Effector CD8-positive, alpha-beta T cell (primary cell): ENCODE measurements at places on chromosomes 6 and 20.

DNA sequence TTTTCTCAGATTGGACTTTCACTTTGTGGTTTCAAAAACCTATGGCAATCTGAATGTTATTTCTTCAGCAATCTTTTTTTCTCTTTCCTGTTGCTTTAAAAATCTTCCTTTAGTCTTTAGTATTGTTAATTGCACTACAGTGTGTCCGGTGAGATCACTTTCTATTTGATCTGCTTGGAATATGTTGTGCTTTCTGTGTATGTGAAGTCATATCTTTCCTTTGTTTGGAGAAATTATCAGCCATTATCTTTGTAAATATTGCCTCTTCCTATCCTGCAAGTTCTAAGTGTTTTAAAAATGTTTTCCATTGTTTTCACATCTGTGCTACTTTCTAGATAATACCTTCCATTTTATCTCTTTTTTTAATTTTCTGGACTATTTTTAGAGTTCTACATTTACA lies 171.4 kb upstream of the PRSS16 start:
- DNase-seq, result no peak

GRCh38 chr6:5241252-5241651 lies 19.5 kb downstream of the LYRM4 start:
- no peak for DNase-seq

GRCh38 chr6:44265722-44266233 lies 427 bp upstream of the NFKBIE start:
- DNase-seq, result no peak

- DNase-seq, result no peak
These were observed 177.9 kb downstream of the COL9A1 start for GRCh38 chr6:70124882-70125545.

DNA sequence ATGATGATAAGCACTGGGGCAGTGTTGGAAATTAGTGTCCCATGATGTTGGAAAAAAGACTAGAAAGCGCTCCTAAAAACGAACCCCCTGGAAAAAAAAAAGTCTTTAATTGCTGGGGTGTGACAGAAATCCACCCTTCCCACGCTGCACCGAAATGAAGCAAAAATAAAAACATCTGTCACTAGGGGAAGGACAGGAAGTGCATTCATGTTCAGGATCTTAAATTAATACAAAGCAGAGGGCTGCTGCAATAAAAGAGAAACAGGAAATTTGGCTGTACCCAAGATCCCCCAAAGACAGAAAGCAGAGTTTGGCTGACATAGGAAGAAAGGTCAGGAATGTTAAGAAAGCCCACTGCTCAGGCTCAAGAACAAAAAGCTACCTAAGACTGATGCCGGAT lies 333.9 kb downstream of the TBC1D32 start:
- DNase-seq, result no peak

GRCh38 chr6:68633972-68634725 lies 933 bp upstream of the ADGRB3 start:
- DNase-seq, result no peak

GRCh38 chr20:41200446-41201202 lies 63.3 kb downstream of the PLCG1 start:
- no peak for DNase-seq

GRCh38 chr6:112041535-112041934 lies 12.4 kb upstream of the CCN6 start:
- DNase-seq, result no peak

DNA sequence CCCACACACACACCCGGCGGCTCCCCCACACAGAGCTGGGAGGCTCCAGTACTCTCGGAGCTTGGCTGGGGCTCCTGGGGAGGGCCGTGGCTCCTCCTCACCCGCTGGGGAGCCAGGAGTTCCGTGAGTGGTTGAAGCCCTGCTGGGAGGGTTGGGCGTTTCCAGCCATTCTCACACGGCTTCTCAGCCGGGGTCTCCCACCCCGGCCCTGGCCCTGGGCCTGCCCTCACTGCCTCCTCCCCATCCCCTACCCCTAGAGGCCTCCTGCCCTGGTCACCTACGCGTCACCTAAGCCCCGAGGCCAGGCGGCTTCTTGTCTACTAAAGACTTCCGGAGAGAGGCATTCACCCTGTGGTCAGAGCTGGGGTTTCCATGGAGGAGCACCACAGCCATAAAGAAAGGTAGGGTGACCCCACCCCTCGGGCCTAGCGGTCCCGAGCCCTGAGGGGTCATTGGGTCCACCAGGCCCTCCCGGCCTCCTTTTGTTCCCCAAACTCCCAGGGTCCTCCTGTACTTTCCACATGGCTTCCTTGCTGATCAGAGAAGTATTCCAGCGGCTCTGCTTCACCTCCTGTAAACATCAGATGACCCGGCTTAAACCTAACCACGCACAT lies 99.3 kb downstream of the TTLL2 start:
- DNase-seq, result no peak

DNA sequence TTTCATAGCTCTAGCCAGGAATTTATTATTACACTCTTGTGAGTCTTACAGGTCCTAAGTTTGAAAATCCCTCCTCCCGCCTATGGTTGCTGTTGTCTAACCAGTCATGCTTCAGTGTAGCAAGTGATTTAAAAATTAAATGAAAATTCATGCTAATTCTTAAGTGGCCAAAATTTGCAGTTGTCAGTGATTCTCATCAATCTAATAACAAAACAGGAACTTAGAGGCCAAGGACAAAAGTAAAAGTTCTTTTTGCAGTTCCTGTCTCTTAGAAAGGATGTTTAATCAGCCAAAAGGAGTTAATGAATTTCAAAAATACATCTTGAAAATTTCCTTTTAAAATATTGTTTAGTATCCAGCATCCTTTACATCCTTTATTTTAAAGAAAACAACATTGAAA lies 36.3 kb downstream of the VTA1 start:
- no peak for DNase-seq

GRCh38 chr6:35512740-35513139 lies at the start of gene TULP1:
TSS of gene TULP1 (minus strand) at chr6:35512896. CDS start at chr6:35512858, 38 bp downstream.
- DNase-seq, result no peak

DNA sequence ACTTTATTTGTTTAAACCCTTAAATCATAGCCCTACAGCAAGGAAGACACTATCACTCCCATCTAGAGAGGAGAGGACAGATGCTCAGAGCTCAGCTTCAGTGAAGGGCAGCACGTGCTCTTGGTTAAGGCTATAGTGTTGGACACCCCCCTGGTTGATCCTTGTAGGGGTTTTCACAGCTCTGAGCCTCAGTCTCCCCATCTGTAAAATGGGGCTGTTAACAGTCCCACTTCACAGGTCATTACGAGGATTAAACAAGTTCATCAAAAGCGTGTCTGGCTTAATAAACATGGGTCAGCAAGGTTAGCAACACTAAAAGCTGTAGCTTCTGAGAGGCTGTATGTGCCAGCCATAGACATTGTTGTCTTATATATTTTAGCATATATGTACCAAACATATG lies 82.4 kb downstream of the NFATC2 start:
- no peak for DNase-seq

GRCh38 chr20:24418731-24419130 lies 50.7 kb upstream of the SYNDIG1 start:
- no peak for DNase-seq

DNA sequence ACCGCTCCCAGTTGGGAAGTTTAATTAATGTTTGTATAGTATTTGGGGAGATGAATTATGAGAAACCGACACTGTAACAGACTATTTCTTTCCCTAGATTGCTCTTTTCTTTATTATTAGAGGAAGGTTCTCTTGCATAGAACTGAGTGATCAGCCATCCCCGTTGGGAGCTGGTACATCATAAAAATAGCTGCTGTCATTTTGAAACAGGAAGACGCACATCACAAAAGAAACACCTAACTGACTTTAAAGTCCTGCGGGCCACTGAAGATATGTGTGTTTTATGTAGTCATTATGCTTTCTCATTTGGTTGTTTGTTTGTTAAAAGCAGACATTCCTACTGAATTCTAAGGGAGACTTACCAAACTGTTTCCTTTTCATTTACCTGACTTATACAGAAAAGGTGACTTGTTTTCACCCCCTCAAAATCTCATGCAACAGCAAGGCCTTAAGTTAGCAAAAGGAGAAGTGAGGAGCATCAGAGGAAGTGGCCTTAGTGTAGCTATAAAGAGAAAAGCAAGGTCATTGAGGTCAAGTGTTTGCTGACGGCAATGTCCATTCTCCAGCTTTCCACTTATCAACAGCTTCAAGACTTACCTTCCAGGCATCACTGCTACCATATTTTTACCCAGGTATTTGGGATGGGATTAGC lies 91.0 kb downstream of the PKHD1 start:
- DNase-seq, result no peak

DNA sequence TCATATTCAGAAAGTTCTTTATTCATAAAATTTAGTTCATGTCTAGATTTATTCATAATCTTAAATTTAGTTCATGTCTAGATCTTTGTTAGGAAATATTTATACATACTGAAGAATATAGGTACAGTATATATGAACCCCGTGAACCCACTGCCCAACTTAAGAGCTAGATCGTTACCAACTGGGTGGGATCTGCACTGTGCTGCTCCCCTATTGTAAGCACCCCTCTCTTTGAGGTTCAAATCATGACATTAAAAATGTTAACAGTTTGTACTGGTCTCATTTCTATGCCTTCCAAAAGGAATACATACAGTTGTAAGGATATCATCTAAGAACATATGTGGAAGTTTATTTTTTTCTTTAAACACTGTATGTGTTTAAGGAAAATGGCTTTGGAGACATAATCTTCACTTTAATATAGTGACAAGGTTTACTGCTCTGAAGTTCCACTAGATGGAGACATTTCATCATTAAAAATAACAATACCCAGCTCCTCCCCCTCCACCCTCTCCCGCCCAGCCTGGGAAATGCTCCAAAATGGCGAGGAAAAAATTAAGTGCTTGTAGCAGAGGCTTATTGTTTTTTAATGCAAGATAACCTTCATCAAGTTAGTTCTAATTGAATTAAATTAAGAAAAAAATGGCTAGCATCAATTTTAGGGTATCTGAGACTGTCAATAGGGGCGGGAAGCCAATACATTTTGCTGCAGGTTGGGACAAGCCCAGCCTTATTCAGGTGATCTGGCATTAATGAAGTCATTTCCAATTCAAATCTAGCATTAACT lies 104.1 kb upstream of the TRAF3IP2 start:
- DNase-seq, result peak; percentile 50

DNA sequence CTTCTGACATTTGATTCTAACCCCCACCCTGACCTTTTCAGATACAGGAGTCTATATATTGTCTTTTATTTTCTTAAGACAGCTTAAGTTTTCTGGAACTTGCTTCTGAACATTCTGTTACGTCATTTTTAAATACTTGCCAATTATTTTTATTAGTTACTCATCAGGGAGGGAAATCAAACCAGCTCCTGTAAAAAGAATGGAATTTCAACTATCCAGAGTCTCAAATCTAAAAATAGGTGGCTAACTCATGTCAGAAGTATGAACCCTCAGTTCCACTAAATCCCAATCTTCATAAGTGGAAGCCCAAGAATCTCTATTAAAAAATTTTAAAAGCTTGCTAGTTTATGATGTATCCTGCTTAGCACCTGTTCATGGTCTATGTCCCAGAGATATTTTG lies 900.0 kb downstream of the KIF16B start:
- DNase-seq, result no peak

- no peak for DNase-seq
These were observed 593 bp downstream of the DNMT3B start for GRCh38 chr20:32762754-32763201.

GRCh38 chr6:111803804-111804203 lies 69.4 kb downstream of the FYN start:
- DNase-seq, result no peak

DNA sequence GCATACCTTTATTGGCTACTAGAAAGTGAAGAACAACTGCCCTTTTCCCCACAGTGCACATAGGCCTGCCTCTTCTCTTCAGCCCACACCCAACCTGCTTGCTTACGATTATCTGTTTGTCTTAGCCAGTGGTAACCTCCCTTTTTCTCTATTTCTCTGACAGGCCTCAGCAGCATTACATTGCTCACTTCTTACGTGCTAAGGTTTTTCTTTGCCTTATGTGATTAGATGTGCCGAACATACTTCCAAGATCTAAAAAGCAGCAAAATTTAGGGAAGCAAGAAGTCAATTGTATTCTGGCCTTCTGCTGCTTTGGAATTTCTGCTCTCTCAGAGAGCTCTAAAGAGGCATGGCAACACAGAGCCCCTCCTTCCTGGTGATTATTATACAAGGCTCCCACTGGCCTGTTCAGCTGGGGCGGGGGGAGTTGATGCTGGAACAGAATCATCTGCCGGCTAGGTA lies 7.0 kb downstream of the B4GALT5 start:
- no peak for DNase-seq

DNA sequence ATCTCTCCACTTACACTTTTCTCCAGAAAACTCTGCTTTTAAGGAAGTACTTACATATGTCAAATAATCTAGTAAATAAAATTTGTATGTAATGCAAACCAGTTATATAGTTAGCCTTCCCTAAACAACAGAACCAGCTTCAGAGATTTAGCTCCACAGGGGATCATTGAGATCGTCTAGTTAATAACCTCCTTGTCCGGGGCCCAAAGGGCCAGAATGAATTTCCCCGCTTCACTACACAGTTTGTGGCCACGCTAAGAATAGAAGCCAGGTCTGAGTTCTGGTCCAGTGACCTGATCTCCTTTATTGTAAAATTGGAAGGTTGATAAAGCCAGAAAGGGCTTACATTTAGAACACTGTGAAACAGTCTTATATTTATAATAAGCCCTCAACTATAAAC lies 245.2 kb downstream of the TPBG start:
- DNase-seq, result no peak

- DNase-seq, result no peak
These were observed 26.3 kb upstream of the DNAAF9 start for GRCh38 chr20:3433744-3434143.

- no peak for DNase-seq
These were observed 160.2 kb downstream of the GMPR start for GRCh38 chr6:16398587-16398986.

DNA sequence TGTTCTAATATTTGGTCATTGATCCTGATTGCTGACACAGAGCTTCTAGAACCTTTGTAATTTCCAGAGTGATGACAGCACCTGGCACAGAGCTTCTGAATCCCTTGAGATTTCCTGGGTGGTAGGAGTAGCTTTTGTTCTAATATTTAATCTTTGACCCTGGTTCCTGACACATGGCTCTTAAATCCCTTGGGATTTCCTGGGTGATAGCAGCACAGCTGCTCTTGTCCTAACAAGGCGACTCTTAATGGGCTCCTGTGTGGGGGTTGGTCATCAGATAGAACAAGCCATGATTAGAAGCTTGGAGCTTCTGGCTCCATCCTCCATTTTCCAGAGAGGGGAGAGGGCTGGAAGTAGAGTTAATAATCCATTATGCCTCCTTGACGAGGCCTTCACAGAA lies 18.4 kb downstream of the GMPR start:
- no peak for DNase-seq

GRCh38 chr20:62576815-62577489 lies 65.4 kb upstream of the SLCO4A1 start:
- no peak for DNase-seq

- DNase-seq, result no peak
These were observed 126.8 kb downstream of the IPCEF1 start for GRCh38 chr6:154229786-154230185.

GRCh38 chr6:154502553-154502952 lies 7.9 kb downstream of the CNKSR3 start:
- no peak for DNase-seq
